NCI-H1417 treated with DMSO at 0.1 percent for 48 hours (cell line): ENCODE measurements at places on chromosomes 2 and 18.

DNA sequence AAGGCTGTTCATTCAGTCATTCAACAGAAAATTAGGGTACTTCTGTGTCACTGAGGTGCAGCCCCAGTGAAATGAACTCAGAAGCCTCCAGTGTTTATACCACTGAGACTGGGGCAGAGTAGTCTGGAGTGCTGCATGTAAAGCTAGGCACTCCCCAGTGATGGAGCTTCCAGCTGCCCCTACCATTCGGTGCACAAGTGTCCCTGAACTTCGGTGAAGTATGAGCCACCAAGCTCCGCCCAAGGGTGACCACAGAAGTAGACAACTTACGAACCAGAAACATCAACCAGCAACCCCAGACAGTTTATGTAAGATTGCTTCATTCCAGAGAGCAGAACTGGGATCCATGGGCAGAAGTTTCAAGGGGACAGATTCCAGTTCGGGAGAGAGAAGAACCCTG, 70.6 kb upstream of the FOSL2 start:
- DNase-seq, result no peak

- DNase-seq, result no peak
Measured at GRCh38 chr2:88590998-88591613, 36.2 kb downstream of the EIF2AK3 start.

GRCh38 chr2:85723707-85724360, 29.7 kb downstream of the GNLY start:
- no peak for DNase-seq

DNA sequence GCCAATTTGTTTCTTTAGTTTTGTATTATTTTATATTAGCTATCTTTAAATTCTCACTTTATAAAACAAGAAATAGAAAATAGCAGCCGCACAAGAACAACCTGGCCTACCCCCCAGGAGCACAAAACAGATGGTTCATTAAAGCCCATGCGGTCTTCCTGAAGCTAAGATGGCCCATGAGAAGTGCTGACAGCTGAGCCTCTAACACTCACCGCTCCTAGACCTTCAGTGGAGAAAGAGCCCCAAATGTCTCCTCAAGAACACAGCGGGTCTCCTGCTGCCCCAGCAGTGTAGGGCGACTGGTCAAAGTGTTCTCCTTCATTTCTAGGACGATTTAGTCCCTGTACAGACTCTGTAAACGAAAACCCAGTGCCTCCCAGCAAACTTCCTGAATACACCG, 45.1 kb downstream of the LPIN2 start:
- no peak for DNase-seq

DNA sequence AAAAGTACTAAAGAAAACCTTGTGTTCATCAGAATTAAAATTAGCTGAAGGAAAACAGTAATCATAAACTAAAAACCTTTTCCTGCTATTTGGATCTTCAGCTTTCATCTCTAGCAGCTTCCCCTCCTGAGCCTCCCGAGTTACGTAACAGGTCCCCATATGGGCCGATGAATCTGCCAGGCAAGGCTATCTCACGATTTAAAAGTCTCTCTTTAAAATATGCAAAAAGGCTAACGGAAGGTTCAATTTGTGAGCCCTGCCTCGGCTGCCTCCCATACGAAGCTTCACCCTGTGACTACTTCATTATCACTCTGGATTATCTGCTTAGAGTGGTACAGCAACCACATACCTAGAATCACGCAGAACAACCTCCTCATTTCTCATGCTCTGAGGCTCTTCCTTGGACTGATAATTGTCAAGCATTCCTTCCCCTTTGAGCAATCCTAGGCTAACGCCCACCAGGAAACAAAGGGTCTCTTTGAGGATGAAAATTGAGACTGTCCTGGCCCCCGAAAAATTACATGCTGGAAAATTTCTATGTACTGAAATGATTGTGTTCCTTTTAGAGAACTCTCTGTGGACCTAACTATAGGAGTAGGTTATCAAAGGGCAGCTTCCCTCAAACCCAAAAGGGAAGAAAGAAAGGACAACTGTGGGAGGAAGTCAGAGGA, 147.4 kb downstream of the ZEB2 start:
- no peak for DNase-seq

DNA sequence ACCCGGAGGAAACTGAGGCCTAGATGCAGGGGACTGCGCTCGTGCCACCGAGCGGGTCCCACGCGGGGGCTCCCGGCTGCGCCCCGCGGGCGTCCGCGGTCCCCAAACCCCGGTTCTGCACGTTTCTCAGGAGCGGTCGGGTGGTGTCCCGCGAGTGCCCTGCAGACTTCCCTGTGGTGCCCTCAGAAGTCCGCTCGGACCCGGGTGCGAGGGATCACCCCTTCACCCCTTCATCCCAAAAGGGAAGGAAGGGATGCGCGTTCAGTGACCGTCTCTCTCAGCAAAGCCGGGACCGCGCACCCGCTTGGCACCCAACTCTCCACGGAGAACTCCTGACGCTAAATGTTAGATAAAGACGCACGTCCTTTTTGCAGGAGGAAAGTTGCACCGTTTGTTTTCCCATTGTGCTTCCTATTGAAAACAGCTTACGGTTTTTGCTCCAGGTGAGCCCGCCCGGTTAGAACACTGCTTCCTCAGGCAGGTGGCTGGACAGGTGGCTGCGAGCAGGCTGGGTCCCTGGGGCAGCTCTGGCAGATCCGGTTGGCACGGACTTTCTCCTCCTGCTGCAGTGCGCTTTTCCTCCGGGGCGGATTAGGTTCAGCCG, 779 bp downstream of the DGKD start:
- DNase-seq, result no peak

DNA sequence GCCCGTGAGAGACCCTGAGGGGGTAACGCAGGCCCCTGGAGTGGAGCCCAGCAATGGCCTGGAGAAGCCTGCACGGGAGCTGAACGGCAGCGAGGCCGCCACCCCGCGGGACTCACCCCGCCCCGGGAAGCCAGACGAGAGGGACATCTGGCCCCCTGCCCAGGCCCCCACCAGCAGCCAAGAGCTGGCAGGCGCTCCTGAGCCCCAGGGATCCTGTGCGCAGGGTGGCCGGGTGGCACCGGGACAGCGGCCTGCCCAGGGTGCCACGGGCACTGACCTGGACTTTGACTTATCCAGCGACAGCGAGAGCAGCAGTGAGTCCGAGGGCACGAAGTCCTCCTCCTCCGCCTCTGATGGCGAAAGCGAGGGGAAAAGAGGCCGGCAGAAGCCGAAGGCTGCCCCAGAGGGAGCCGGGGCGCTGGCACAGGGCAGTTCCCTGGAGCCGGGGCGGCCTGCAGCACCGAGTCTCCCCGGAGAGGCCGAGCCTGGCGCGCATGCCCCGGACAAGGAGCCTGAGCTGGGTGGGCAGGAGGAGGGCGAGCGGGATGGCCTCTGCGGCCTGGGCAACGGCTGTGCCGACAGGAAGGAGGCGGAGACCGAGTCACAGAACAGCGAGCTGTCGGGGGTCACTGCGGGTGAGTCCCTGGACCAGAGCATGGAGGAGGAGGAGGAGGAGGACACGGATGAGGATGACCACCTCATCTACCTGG, 35.1 kb downstream of the CTDP1 start:
- no peak for DNase-seq
